ENCODE measurements at places on chromosomes 16 and 17.
A peak's percentile ranks its signal among the peaks of the same experiment; 100 is the strongest.

DNA sequence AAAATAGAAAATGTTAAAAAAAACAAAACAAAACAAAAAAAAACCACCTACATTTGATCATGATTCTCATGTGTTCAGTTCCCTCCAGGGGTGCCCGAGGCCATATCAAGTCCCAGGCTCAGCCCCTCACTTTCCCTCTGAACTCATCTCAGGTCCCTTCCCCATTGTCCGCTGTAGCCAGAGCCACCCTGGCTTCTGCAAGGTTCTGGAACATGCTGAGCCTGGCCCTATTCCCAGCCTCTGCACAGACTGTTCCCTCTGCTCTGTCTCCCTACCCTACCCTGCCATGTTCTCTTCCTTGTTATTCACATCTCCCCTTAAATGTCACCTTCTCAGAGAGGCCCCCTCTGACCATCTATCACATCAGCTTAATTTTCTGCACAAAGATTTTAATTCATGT lies 46.9 kb downstream of the TK2 start:
- DNase-seq, result no peak

- no peak for DNase-seq
Observed at GRCh38 chr16:16029431-16030011, 80.1 kb downstream of the ABCC1 start.

GRCh38 chr17:43556292-43556691 lies 10.2 kb upstream of the ETV4 start:
- DNase-seq, result peak; percentile 53

DNA sequence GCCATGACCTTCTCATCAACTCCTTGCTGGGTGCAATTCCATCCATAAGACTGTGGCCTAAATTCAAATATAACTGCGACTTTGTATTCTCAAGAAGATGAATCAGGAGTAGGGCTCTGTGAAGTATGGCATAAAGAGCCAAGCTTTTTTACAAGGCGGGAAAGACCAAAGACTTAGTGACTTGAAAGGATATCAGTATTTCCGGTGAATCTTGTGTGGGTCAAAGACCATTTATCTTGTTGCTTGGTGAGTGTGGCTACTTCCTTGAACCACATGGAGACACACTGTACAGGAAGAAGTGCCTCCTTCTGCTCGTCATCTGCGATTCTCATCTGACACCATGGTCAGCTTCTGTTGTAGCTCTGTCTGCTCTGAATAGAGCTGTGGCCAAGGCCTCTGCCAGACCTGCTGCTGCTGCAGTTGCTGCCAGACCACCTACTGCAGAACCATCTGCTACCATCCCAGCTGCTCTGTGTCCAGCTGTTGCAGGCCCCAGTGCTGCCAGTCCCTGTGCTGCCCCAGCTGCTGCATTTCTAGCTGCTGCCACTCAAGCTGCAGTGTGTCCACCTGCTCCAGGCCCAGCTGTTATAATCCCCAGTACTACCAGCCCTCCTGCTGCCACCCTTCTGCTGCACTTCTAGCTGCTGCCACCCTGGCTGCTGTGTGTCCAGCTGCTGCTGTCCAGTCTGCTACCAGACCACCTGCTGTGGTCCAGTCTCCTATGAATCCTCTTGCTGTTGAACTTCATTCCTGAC lies 6.1 kb upstream of the KRTAP2-4 start:
- no peak for DNase-seq

DNA sequence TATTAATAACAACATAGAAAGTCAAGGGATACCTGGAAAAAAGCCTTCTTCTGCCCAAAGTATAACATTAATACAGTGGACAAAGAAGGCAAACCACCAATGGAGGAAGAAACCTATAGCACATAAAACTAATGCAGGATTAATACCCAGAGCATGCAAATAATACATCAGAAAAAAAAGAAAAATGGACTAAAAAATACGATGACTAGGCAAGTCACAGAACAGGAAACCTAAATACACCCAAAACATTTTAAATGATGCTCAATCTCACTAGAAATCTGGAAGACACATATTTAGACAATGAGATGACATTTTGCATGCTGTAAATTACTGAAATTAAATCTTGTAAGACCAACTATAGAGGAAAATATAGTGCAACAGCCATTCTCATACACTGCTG lies 55.9 kb downstream of the MED13 start:
- no peak for DNase-seq

Data from iPS-NIHi11 (cell line).